ENCODE measurements at places on chromosomes 4 and X. TPM values are rescaled to one million over a fixed set of nuclear protein-coding genes. Genes with fewer than 3 reads are reported as not detected.

The PHF8 gene
- total RNA-seq: 19.8 TPM

The TRPC5OS gene
- total RNA-seq: 0.10 TPM

The ADGRL3 gene
- total RNA-seq: 118 TPM

The VSIG4 gene
- total RNA-seq: 29.8 TPM

The PNMA5 gene
- 1.5 TPM for total RNA-seq

The DRP2 gene
- 4.2 TPM for total RNA-seq

The CXCL6 gene
- 2.9 TPM for total RNA-seq

- no peak for DNase-seq
- no peak overlapping the region for H3K4me3 ChIP-seq
- peaks cover 19% of the 10 kb centered on the region for H3K4me1 ChIP-seq
These were observed 81.6 kb downstream of the GATB start for GRCh38 chr4:151679231-151679630.

DNA sequence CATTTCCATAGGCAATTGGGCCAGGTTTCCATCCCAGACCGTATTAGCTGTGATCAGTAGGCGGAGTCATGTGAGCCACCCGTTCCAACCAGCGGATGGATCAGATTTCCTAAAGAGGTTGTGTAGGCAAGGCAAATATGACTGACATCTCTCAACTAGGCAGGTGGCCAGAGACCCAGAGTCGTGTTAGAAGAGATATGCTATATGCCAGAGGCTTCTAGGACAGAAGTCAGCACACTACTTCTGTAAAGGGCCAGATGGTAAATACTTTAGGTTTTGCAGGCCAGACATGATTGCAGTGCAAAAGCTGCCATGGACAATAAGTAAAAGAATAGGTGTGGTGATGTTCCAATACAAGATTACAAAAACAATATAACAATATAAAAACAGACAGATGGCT is 788.4 kb downstream of the RPA4 start:
- no peaks in the 10 kb centered on the region for H3K36me3 ChIP-seq
- DNase-seq: no peak
- H3K4me1 ChIP-seq: no peaks in the 10 kb centered on the region
- H3K27ac ChIP-seq: no peak overlapping the region

GRCh38 chr4:15402146-15402545 is 25.7 kb upstream of the C1QTNF7 start:
- H3K4me1 ChIP-seq: no peaks in the 10 kb centered on the region
- no peaks in the 10 kb centered on the region for H3K36me3 ChIP-seq
- H3K27me3 ChIP-seq: no peaks in the 10 kb centered on the region
- no peak for DNase-seq
- no peak overlapping the region for H3K27ac ChIP-seq

GRCh38 chr4:161604516-161605300 is 559.1 kb downstream of the FSTL5 start:
- no peak overlapping the region for H3K27ac ChIP-seq
- H3K27me3 ChIP-seq: no peaks in the 10 kb centered on the region
- H3K4me3 ChIP-seq: no peak overlapping the region
- no peak for DNase-seq
- H3K36me3 ChIP-seq: no peaks in the 10 kb centered on the region
- H3K4me1 ChIP-seq: no peaks in the 10 kb centered on the region

DNA sequence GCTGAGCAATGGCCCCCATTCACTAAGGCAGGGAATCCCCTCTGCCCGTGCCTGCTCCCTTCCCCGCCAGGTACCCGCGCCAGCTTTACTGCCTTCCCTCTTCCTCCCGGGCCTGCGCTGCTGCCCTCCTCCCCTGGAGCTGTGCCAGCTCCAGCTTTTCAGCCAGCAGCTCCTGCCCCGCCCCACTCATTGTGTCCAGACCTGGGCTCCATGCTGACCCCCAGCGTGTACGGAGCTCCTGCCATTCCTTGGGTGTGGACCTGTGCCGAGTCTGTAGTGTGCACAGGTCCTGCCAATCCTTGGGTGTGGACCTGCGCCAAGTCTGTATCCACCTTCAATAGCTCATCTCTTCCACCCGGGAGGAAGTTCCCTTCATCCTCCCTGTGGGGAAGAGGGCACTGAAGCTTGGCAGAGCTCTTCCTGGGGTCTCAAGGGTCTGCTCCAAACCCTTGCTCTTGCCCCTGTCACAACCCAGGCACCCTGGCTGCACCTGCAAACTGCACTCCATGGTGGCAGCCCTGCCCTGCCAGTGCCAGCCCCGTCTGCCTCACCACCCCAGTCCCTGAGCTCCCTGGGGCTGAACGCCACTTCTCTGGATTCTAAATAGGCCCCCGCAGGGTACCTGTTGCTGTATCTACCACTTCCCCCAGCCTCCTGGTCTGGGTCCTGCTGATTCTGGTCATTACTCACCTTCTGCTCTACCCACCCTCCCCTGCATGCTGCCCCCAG is 63.9 kb downstream of the TRMT44 start:
- no peak overlapping the region for H3K4me3 ChIP-seq
- peaks cover 5% of the 10 kb centered on the region for H3K36me3 ChIP-seq
- no peak overlapping the region for H3K27ac ChIP-seq
- H3K27me3 ChIP-seq: no peaks in the 10 kb centered on the region
- H3K4me1 ChIP-seq: peaks cover 66% of the 10 kb centered on the region

DNA sequence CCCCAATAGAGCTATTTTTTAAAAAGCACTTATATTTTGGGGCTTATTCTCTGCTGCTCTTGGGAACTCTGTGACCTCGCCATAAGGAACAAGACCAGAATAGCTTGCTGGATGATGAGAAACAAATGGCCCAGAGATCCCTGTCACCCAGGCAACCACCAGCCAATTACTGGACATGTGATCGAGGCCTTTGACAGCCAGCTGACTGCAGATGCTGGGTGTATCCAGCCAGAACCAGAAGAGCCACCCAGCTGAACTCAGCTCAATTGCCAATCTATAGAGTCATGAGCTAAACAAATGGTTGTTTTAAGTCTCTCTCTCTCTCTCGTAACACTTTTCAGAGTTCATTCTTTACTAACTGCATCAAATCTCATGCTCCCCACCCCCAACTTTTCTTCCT is 24.4 kb upstream of the CITED1 start:
- no peaks in the 10 kb centered on the region for H3K4me1 ChIP-seq
- H3K27me3 ChIP-seq: peaks cover 18% of the 10 kb centered on the region
- no peaks in the 10 kb centered on the region for H3K36me3 ChIP-seq
- H3K27ac ChIP-seq: no peak overlapping the region

- H3K36me3 ChIP-seq: no peaks in the 10 kb centered on the region
- H3K27ac ChIP-seq: no peak overlapping the region
- H3K4me3 ChIP-seq: no peak overlapping the region
- H3K27me3 ChIP-seq: no peaks in the 10 kb centered on the region
- no peak for DNase-seq
These were observed 144.7 kb downstream of the QDPR start for GRCh38 chr4:17367201-17367600.

DNA sequence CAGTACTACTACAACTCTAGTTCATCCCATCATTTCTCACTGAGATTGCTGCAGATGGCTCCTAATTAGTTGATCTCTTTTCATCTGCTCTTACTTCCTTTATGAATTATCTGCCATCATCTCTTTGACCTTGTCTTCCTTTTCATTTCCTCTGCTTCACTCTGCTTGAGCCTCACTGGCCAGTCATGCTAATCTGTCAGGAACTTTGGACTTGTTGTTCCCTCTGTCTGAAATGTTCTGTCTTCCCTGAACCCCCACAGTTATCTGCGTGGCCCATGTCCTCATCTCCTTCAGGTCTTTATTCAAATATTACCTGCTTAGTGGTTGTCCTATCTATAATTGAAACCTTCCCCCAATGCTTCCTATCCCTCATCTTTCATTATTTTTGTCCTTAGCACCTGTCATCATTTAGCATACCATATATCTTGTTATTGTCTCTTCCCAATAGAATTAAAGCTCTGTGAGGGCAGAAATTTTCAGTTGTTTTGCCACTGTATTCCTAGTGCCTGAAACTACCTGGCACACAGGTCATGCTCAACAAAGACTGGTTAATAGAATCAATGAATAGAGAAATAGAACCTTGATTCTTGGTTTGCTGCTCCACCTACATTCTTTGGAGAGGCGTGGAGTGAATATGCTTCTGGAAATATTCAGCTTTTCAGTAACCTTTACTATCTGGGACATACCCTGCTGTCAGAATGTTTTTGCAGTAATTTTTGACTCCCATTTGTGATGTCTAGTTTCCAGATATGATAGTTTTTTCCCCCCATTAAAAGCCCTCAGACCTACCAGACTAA is 5.0 kb downstream of the SLC4A4 start:
- DNase-seq: no peak

DNA sequence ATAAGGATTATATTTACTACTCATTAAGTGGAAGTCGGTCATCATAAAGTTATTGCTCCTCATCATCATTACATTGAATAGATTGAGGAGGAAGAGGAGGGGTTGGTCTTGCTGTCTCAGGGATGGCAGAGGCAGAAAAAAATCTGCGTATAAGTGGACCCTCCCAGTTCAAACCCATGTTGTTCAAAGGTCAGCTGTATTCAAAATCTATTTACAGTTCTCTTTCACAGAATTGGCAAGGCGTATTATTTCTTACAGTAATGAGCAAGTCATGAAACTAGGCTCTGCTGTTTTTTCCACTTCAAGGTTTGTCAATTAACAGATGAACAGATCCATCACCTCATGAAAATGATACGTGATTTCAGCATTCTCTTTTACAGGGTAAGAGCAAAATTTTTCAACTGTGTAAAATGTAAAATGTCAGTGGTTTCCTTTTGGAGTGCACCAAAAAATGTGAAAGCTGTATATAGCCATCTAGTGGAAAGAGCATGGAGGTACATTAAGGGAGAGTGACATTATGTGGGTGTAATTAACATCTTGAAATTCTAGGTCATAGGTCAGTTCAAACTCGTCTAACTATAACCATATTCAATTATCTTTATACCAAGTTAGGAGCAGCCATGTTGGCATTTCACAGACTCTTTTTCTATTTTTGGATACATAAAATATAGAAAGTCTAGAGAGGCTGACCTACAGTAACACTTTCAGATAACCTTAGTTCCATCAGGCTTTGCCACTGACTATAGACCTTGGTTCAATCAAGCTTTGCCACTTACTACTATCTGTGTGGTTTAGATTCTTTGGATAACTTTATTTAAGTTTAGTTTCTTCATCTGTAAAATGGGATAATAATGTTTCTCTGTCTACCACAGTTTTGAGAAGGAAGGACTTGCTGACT is 30.1 kb downstream of the NEIL3 start:
- no peak for DNase-seq
- H3K4me1 ChIP-seq: no peaks in the 10 kb centered on the region
- H3K27ac ChIP-seq: no peak overlapping the region
- H3K36me3 ChIP-seq: no peaks in the 10 kb centered on the region
- H3K27me3 ChIP-seq: no peaks in the 10 kb centered on the region
- no peak overlapping the region for H3K4me3 ChIP-seq

DNA sequence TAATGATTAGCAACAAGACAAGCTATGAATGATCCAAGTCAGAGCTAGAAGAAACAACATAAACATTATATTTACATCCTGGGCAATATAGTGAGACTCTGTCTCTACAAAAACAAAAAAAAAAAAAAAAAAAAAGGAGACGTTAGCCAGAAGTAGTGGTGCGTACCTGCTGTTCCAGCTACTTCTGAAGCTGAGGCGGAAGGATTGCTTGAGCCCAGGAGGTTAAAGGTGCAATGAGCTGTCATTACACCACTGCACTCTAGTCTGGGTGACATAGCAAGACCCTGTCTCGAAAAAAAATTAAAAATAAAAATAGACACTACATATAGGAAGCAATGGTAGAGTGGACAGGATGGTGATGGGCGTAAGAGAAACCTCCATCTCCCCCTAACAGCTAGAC is 144.6 kb upstream of the VCX3A start:
- no peaks in the 10 kb centered on the region for H3K36me3 ChIP-seq
- no peak for DNase-seq
- H3K4me3 ChIP-seq: no peak overlapping the region

GRCh38 chr4:39922399-39922798 is 55.3 kb downstream of the PDS5A start:
- no peak overlapping the region for H3K27ac ChIP-seq
- no peak overlapping the region for H3K4me3 ChIP-seq
- H3K4me1 ChIP-seq: no peaks in the 10 kb centered on the region
- H3K27me3 ChIP-seq: no peaks in the 10 kb centered on the region
- H3K36me3 ChIP-seq: peaks cover 16% of the 10 kb centered on the region
- no peak for DNase-seq

GRCh38 chrX:3609810-3610209 is 103.6 kb downstream of the PRKX start:
- H3K36me3 ChIP-seq: peaks cover 3% of the 10 kb centered on the region
- H3K4me1 ChIP-seq: no peaks in the 10 kb centered on the region
- no peak overlapping the region for H3K27ac ChIP-seq
- no peak overlapping the region for H3K4me3 ChIP-seq
- no peaks in the 10 kb centered on the region for H3K27me3 ChIP-seq

DNA sequence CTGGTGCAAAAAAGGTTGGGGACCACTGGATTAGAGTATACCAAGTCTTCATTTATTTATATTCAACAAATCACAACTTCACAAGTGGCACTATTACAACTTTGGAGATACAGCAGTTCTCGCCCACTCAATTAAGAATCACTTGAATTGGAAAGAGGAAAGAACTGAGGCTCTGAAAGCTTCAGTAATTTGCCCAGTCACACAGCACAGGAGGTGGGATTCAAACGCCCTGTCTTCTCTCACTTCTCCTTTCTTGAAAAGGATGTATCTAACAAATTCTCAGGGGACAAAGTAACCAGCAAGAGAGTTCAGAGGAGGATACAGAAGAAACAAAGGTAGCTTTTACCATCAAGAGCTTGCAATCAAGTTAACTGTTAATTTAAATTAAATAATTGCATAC is 12.4 kb downstream of the SMIM14 start:
- H3K27me3 ChIP-seq: no peaks in the 10 kb centered on the region
- no peak overlapping the region for H3K4me3 ChIP-seq
- no peak overlapping the region for H3K27ac ChIP-seq
- H3K36me3 ChIP-seq: peaks cover 7% of the 10 kb centered on the region
- DNase-seq: no peak

DNA sequence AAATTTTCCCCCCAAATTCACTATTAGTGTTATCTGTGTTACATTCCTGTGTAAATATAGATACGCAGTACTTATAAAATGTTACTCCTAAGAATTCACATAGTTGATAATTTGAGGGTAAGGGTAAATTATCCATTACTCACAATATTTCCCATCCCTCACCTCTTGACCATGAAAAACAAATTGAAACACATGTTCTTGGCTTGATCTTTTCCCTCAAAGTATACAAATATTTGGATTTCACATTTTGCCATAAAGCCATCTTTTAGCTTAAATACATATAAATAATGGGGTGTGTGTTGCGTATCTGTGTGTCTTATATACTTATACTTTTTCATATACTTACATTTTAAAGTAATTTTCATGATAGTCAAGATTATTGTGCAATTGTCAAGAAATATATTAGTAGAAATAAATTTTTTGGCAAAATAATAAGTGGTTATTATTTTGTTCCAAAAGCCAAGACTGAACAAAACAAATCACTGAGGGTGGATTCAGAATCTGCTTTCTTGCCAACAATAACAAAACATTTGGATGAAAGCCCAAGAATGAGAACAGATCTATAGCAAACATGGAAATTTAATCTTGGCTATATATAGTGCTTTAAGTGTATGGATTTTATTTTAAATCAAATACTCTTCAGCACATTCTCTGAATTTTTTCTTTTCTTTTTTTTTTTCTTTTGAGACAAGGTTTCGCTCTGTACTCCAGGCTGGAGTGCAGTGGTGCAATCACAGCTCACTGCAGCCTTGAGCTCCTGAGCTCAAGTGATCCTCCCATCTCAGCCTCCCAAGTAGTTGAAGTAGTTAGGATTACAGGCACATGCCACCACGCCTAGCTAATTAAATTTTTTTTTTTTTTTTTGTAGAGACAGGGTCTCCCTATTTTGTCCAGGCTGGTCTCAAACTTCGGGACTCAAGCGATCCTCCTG is 48.5 kb upstream of the PRSS48 start:
- H3K27me3 ChIP-seq: no peaks in the 10 kb centered on the region
- no peak for DNase-seq
- peaks cover 3% of the 10 kb centered on the region for H3K4me1 ChIP-seq
- H3K36me3 ChIP-seq: no peaks in the 10 kb centered on the region

Data from spinal cord (tissue), 10 donors.